Kidney capillary endothelial cell (primary cell): ENCODE measurements at places on chromosomes 1 and 21.

DNA sequence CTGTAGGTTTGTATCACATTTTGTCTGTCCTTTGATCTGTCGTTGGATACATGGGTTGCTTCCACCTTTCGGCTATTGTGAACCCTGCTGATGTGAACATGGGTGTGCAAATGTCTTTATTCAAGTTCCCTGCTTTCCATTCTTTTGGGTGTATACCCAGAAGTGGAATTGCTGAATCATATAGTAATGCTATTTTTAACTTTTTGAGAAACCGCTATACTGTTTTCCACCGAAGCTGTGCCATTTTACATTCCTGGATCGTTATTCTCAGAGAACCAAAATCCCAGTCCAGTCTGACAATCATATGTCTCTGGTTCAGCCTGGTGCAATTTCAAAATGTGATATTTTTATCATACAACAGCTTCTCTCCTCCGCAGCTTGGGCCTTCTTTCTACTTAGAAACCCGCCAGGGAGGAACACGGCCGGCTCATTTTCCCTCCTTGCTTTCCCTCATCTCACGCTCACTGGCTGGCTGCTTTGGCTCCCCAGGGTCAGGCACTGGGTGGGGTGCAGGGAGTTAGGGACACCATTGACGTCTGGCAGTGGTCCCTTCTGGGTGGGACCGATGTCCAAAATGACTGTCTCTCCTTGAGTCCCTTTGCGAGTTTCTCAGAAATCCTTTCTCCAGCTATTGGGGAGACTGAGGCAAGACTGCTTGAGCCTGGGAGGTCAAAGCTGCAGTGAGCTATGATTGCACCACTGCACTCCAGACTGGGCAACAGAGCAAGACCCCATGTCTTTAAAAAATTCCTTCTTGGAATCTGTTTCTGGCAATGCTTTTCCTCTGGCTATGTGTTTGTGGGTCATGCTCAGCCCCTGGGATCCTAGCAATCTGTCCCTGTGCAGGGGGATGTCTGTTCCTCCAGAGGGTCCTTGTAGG, 73.5 kb upstream of the AKT3 start:
- no peak for DNase-seq

DNA sequence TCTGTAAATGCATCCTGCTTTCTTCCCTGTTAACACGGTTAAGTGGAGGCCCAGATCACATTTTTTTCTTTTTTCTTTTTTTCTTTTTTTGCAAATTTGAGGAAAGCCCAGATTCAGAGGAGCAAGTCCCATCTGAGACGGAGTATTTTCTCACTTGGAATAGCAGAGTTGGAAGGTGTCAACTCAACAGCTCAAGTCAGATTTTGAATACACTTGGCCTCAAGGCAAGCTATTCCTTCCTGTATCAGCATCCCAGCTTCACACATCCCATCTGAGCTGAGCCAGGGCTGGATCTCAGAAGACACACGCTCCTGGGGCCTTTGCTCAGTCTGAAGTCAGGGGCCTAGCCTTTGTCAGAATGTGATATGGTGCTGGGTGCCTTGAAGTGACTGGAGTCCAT, 11.5 kb upstream of the TNR start:
- no peak for DNase-seq

GRCh38 chr21:46061063-46061462, 36.8 kb upstream of the COL6A2 start:
- DNase-seq = no peak

DNA sequence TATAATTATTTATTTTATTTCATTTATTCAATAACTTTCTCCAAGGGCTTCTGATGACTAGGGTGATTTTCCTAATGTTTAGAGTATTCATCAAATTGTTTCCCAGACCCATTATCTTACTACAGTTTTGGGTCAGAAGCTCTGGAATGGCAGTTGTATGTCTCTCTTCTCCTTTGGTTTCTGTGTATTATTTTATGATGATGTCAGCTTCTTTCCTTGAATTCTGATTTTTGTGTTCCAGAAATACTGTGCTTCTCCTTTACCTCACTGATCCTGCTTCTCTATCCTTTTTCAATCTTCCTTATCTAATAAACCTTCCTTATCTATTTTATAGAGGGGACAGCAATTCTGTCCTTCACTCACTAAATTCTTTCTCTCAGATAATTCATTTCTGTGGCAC, 48.8 kb downstream of the LRRC8B start:
- no peak for DNase-seq

- DNase-seq = no peak
These were observed 5.5 kb downstream of the CACNA1E start for GRCh38 chr1:181488866-181489265.

DNA sequence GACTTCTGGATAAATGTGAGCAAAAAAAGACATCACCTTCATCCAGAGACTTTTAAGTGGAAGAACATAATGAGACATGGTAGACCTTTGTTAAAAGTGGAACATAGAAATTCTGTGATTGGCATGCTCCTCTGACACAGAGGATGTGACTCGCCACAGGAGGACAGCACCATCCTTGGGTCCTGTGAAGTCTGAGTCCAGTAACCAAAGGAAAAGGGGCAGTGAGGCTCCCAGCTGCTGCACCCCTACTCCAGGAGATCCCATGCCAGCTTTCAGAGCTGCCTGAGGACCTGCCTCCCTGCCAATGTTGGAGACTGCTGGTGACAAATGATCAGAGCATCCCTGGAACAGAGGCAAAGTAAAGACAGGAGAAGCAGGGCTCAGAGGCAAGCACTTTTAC, 136.2 kb downstream of the BRINP2 start:
- peak; percentile 40 for DNase-seq
